ENCODE measurements at places on chromosomes 16 and 17. TPM values are rescaled to one million over a fixed set of nuclear protein-coding genes. Genes with fewer than 3 reads are reported as not detected.
A peak's percentile ranks its signal among the peaks of the same experiment; 100 is the strongest.

DNA sequence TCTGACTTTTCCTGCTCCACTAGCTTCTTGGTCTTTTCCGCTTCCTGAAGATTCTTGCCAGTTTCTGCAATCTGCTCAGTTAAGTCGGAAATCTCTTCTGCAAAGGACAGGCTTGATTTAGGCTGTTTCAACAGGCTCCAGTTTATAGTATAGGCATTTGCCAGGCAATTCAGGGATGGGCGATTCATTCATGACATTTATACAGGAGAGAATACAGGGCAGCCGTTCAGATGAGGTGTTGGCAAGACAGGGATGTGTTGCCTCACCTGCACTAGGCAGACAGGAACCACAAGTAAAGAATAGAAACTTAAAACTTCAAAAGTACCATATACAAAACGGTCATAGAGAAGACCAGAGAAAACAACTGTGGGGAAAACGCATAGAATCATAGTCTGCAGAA, 61.7 kb downstream of the MYH13 start:
- no peak overlapping the region for H3K4me3 ChIP-seq
- H3K36me3 ChIP-seq: no peaks in the 10 kb centered on the region
- no peaks in the 10 kb centered on the region for H3K27me3 ChIP-seq
- H3K27ac ChIP-seq: no peak overlapping the region
- no peak for DNase-seq

GRCh38 chr17:7989781-7990655, 12.4 kb upstream of the GUCY2D start:
- peak; percentile 93 for DNase-seq
- H3K4me1 ChIP-seq: peaks cover 5% of the 10 kb centered on the region
- H3K4me3 ChIP-seq: peak overlapping the region; percentile 58
- H3K27ac ChIP-seq: no peak overlapping the region
- no peaks in the 10 kb centered on the region for H3K36me3 ChIP-seq

DNA sequence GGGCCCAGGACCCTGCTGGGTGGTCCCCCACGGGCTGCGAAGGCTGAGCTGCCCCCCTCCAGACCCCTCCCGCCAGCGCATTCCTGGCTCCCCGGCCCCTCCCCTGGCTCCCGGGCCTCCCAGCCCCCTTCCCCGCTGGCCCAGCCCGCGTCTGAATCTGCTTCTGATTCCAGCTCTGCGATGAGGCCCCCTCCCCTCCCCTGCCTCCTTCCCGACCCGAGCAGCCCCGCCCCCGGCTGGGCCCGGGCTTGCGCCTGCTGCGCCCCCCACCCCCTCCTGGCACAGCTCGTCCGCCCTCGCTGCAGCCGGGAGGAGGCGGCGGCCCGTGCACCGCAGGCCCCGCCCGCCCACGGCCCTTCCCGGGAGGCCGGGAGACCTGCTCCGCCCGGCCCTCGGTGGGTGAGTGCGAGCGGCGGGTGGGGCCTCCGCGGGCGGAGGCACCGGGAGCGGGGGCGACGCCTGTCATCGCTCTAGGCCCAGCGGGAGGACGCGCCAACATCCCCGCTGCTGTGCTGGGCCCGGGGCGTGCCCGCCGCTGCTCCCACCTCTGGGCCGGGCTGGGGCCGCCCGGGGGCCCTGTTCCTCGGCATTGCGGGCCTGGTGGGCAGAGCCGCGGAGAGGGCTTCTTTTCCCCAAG, at the start of gene NTN3:
Gene NTN3, plus strand, starts transcription at position 282 of the 637 bp plus-strand sequence. CDS start 405 bp downstream, outside the sequence.
- peaks cover 65% of the 10 kb centered on the region for H3K4me1 ChIP-seq
- H3K27ac ChIP-seq: peak within 1 kb of the TSS; percentile 74
- no peak for DNase-seq

DNA sequence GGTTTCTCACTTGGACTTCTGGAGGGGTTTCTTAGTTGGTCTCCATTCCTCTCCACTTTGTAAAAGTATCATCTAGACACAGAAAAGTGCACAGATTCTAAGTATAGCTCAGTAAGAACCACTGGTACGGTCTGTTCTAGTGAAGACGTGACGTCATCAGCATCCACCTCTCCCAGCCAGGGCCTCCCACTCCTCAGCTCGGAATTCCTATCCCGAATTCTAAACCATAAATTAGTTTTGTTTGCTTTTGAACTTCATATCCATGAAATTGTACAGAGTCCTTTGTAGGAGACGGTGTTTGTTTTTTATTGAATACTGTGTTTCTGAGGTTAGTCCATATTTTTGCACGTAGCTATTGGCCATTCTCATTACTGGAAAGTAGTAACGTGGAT, 25.5 kb downstream of the FOXK2 start:
- no peak for DNase-seq
- H3K4me1 ChIP-seq: peaks cover 15% of the 10 kb centered on the region
- H3K27ac ChIP-seq: no peak overlapping the region
- no peaks in the 10 kb centered on the region for H3K36me3 ChIP-seq

Gene NPIPA7
- 5.3 TPM for polyA plus RNA-seq

Gene KRT31
- polyA plus RNA-seq: not detected

Gene CCDC40
- 0.60 TPM for polyA plus RNA-seq
